ENCODE measurements at places on chromosomes 16 and 17. TPM values are rescaled to one million over a fixed set of nuclear protein-coding genes. Genes with fewer than 3 reads are reported as not detected.

GRCh38 chr17:46179375-46179999 is 13.7 kb downstream of the KANSL1 start:
- peaks cover 4% of the 10 kb centered on the region for H3K36me3 ChIP-seq
- H3K4me3 ChIP-seq = peak overlapping the region; percentile 73
- H3K27ac ChIP-seq = peak overlapping the region; percentile 88
- DNase-seq = no peak
- H3K27me3 ChIP-seq = no peaks in the 10 kb centered on the region

DNA sequence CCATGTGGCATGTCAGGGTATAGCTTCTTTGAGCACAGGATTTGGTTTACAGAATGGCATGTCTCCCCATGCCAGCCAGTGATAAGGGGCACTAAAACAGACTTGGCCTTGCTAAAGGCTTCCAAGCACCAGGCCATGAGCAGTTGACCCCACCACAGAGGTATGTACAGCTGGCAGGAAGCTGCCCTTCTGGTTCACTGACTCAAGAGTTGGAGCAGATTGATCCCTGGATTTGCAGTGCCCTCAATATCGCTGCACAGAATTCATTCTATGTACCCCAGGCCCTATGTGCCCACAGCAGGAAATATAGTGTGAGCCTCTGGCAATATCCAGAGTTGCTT is 24.3 kb downstream of the HLF start:
- peaks cover 21% of the 10 kb centered on the region for H3K4me1 ChIP-seq
- no peak for DNase-seq

GRCh38 chr17:14201021-14201987 is 35.4 kb downstream of the CDRT15 start:
- H3K4me3 ChIP-seq = peak overlapping the region; percentile 87
- no peaks in the 10 kb centered on the region for H3K27me3 ChIP-seq
- H3K4me1 ChIP-seq = peaks cover 86% of the 10 kb centered on the region
- H3K27ac ChIP-seq = peak overlapping the region; percentile 97

GRCh38 chr16:58230259-58230658 is 32.4 kb upstream of the CSNK2A2 start:
- H3K27ac ChIP-seq = no peak overlapping the region
- H3K36me3 ChIP-seq = peaks cover 2% of the 10 kb centered on the region
- no peak for DNase-seq
- no peaks in the 10 kb centered on the region for H3K4me1 ChIP-seq

GRCh38 chr17:27400991-27401390 is 55.3 kb upstream of the KSR1 start:
- no peak for DNase-seq
- H3K27ac ChIP-seq = no peak overlapping the region
- peaks cover 7% of the 10 kb centered on the region for H3K27me3 ChIP-seq
- H3K4me3 ChIP-seq = no peak overlapping the region
- no peaks in the 10 kb centered on the region for H3K4me1 ChIP-seq

PLK1 gene
- total RNA-seq = 1.7 TPM

KRTAP4-9 gene
- not detected for total RNA-seq

TM4SF5 gene
- not detected for total RNA-seq

TMEM106A gene
- 10.0 TPM for total RNA-seq

All from T-helper 17 cell (primary cell).